Nucleus accumbens (tissue), 56 donors: ENCODE measurements at places on chromosomes 16 and 17.

DNA sequence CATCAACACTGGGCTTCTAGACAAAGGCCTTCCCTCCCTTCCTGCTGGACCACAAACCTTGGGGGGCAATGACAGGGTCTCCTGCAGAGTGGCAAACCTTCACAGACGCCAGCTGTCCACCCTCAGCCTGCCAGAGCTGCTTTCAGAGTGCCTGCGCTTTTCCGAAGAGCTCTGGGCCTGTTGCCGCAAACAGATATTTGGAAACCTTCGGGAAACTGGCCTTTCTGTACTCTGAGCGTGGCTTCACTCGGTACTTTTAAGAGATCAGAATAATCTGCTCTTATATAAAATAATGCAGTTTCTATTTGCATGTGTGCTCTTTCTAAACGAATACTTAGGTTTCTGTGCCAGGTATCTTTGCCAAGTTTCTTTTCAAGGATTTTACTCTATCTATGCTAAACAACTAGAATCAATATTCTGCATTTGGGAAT, 152.1 kb upstream of the CHMP6 start:
- DNase-seq, result peak; percentile 24

- no peak for DNase-seq
These were observed 148.5 kb upstream of the PLCG2 start for GRCh38 chr16:81630635-81631031.

- no peak for DNase-seq
These were observed 55.6 kb upstream of the LRRC37A3 start for GRCh38 chr17:64974750-64975317.

DNA sequence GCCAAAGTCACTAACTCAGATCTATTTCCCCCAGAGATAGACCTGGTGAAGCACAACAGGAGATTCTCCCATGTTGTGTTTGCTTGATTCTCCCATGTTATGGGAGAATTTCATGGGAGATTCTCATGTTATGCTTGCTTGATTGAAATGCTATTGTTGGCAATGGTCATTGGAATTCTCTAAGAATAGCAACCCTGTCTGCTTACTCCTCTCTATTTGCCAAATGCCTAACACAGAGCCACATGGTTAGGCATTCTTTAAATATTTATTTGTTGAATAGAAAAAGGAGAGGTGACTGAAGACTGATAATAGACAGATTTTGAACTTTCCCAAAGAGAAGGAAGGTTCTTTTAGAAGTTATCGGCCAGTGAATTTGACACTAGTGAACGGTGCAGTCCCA, 111.5 kb upstream of the MPHOSPH6 start:
- DNase-seq, result no peak

DNA sequence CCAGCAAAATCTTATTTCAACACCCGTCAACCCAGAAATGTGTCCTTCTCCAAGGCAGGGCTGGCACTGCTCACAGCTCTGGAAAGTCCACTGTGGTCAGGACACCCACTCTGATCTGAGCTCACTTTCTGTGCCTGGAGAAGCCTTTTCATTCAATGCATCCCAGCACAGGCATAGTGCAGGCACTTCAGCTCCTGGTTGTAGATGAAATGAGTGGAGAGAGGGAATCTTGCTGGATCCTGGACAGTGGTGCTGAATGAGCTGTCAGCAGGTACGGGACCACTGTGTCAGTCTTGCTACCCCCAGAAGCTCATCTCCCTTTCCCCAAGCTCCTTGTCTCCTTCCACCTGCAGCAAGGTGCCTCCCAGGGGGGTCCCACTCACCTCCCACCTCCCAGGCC, 86.1 kb upstream of the SALL1 start:
- no peak for DNase-seq

GRCh38 chr17:34246446-34246845, 8.6 kb upstream of the CCL2 start:
- no peak for DNase-seq

DNA sequence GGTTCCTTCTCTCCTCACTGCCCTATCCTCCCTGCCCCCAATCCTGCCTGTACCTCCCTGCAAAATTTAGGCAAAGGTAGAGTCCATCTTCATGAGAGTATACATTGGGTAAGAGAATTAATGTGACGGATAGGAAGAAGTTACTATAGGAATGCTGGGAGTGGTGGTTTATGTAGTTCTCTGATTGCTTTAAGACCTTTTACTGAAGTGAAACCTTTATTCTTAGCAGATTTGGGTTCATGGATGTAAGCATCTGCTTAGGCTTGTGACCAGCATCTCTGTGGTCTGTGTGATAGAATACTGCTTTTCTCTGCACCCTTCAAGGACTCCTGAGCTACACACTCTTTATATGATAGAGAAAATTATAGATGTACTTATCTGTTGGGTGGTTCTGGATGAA, 127.3 kb downstream of the PRKCA start:
- no peak for DNase-seq

- no peak for DNase-seq
These were observed 16.3 kb downstream of the PIPOX start for GRCh38 chr17:29059281-29059680.

- no peak for DNase-seq
These were observed 80.6 kb upstream of the LGALS9 start for GRCh38 chr17:27550291-27550930.

- DNase-seq, result no peak
These were observed 8.2 kb downstream of the RHBDF2 start for GRCh38 chr17:76492989-76493501.

- DNase-seq, result no peak
These were observed 37.3 kb upstream of the VWA3A start for GRCh38 chr16:22054847-22055590.

DNA sequence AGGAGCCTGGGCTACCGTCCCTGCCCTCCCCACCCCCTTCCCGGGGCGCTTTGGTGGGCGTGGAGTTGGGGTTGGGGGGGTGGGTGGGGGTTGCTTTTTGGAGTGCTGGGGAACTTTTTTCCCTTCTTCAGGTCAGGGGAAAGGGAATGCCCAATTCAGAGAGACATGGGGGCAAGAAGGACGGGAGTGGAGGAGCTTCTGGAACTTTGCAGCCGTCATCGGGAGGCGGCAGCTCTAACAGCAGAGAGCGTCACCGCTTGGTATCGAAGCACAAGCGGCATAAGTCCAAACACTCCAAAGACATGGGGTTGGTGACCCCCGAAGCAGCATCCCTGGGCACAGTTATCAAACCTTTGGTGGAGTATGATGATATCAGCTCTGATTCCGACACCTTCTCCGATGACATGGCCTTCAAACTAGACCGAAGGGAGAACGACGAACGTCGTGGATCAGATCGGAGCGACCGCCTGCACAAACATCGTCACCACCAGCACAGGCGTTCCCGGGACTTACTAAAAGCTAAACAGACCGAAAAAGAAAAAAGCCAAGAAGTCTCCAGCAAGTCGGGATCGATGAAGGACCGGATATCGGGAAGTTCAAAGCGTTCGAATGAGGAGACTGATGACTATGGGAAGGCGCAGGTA, 762 bp downstream of the CDK12 start:
- DNase-seq, result no peak

DNA sequence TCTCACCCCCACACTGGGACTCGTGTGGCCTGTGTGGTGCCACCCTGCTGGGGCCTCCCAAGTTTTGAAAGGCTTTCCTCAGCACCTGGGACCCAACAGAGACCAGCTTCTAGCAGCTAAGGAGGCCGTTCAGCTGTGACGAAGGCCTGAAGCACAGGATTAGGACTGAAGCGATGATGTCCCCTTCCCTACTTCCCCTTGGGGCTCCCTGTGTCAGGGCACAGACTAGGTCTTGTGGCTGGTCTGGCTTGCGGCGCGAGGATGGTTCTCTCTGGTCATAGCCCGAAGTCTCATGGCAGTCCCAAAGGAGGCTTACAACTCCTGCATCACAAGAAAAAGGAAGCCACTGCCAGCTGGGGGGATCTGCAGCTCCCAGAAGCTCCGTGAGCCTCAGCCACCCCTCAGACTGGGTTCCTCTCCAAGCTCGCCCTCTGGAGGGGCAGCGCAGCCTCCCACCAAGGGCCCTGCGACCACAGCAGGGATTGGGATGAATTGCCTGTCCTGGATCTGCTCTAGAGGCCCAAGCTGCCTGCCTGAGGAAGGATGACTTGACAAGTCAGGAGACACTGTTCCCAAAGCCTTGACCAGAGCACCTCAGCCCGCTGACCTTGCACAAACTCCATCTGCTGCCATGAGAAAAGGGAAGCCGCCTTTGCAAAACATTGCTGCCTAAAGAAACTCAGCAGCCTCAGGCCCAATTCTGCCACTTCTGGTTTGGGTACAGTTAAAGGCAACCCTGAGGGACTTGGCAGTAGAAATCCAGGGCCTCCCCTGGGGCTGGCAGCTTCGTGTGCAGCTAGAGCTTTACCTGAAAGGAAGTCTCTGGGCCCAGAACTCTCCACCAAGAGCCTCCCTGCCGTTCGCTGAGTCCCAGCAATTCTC, 27.4 kb downstream of the STH start:
- DNase-seq, result no peak

- no peak for DNase-seq
These were observed 8.1 kb downstream of the LDAF1 start for GRCh38 chr16:21166561-21166961.

GRCh38 chr16:12173121-12173520, 196.6 kb downstream of the SNX29 start:
- no peak for DNase-seq

GRCh38 chr17:33044771-33045170, 53.1 kb downstream of the SPACA3 start:
- DNase-seq, result no peak

DNA sequence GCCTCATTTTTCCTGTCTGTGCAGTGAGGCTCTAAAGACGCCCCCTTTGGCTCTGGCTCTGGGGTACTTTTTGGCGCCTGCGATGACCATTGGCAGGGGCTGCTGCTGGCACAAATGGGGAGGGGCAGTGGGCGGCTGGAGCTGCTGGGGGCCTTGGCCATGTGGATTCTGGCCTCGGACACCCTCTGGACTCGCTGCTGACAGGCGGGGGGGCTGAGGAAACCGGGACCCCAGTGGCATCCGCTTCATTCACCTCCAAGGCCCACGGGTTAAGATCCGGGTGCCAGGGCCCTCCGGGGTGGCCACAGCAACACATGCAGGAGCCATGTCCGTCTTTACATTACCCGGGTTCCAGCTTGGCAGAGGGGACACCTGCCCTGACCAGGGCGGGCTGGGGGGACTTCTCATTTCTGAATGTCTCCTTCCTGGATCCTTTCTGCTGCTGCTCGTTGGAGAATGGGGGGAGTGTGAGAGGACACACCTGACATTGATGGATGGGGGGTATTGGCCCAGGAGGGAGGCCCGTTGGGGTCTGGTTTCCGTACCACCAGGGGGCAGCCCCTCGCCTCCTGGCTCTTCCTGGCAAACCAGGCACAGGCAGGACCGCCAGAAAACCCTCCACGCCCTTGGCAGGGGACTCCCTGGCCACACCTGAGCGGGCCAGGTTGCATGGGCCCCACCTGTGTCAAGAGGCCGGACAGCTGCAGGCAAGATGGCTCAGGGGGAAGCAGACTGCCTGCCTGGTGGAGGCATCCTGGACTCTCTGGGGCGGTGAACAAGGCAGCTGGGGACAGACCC, 21.8 kb downstream of the GSE1 start:
- no peak for DNase-seq

DNA sequence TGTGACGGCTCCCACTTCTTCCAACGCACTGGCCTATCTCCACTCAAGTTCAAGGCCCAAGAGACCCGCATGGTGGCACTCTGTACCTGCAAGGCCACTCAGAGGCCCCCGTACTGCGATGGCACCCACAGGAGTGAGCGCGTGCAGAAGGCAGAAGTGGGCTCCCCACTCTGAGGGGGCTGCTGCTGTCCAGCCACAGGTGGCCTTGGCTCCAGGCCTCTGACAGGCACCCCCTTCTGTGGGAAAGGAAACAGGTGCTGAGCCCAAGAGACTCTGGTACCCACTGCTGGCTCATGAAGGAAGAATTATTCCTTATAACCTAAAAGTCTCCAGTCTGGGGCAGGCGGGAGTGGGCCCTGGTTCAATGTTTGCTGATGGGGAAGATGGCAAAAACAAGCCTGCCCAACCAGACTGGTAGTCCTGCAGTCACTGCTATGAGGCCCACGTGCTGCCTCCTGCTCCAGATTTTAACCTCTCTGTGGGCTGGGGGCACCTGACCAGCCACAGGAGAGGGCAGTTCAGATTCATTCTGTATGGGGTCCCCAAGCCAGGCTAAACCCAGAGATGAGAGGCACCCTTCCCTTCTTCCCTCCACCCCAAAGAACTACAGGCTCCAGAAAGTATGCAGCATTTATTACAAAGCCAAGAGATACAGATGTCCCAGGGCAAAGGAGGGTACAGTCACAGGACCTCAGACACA, 3.3 kb downstream of the CISD3 start:
- no peak for DNase-seq

GRCh38 chr17:76957678-76958464, 89.7 kb downstream of the MGAT5B start:
- DNase-seq, result no peak

DNA sequence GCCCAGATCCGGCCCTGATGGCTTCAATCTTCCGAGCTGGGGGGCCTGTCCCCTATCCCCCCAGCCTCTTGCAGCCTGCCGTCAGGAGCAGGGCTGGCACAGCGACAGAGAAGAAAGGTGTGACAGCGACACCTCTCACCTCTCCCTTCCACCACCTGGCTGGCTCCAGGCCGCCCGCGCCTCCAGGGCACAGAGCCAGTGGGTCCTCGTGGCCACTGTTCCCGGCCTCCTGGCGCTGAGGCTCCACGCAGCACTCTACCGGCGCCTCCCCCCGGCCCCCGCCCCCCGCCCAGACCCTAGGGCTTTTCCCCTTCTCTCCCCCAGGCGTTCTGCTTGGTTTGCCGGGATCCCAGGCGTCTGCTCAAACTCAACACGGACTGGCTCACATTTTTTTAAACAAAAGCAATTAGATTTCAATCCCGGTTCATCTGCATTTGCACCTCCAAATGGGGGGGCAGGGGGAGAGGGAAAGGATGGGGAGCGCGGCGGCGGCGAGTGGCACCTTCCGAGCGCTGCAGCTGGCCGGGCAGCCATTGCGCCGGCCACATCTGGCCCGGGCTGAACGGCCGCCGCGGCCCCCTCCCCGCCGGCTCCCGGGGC, 12.8 kb upstream of the CBX8 start:
- DNase-seq, result no peak

DNA sequence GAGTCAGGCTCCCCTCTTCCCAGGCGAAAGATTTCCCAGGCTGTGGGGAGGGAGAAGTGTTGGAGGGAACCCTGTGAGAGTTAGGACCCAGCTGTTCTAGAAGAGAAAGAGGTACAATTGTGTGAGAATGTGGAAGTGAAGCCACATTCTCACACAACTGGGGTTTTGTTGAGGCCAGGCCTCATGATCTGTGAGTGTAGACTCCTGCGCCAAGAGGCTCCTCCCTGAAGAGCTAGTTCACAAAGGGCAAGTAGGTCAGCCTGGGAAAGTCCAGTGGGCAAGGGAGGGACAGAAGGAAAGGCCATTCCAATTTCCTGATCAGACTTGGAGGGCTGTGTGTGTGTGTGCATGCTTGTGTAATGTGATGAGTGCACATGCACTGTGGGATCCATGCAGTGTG, 15.2 kb downstream of the CD300LF start:
- no peak for DNase-seq

- no peak for DNase-seq
These were observed 8.3 kb upstream of the ITGA3 start for GRCh38 chr17:50047488-50048126.
